Stimulated activated CD4-positive, alpha-beta T cell treated with anti-CD3 and anti-CD28 coated beads, Interleukin-15, amount 100 ng/mL, for 48 hours (primary cell): ENCODE measurements at places on chromosomes 1 and 21.

- no peak for DNase-seq
Observed at GRCh38 chr1:10723317-10723716, 73.1 kb downstream of the CASZ1 start.

GRCh38 chr1:227901906-227902640 lies 45.7 kb downstream of the WNT9A start:
- DNase-seq: no peak

DNA sequence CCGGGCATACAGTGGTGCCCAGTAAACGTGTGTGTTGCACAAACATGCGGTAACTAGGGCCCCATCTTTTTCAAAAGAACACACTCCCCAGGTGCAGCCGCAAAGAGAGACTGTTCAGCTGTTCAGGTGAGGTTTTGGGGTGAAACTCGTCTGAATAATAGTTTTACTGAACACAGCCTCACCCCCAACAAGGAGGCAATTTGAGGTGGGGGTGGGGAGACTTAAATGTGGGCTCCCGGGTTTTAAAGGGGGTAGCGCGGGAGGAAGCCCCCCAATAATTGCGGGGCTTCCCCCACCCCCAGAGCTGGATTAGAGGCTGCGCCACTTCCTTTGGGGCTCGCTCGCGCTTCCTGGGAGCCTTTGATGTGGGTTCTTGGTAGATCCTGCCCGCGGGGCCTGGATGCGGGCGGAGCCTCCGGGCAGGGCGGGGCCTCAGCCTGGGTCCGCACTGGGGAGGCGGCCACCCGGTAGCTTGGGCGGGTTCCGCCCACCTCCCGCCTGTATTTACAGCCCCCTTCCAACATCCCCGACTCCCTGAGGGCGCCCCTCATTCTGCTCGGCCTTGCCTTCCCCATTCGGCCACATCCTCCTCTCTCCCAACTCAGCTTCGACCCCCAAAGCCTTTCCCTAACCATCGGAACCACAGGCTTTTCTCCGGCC lies 6.4 kb upstream of the EPHA2 start:
- no peak for DNase-seq

DNA sequence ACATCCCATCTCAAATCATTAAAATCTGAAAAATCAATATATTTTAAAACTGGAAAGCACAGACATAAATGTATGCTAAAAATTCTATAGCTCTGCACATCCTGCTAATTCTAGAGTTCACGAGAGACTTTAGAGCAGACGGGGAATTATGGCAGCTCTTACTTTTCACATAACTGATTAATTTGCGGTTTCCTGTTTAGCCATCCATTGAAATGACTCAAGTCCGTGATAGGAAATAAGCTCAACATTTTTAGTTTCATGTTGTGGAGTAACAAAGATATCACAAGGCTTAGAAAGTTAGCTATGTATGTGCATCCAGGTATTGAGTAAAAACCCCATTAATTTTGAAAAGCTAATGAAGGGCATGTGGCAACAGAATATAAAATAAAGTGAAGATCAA lies 123.2 kb downstream of the SMYD2 start:
- no peak for DNase-seq

DNA sequence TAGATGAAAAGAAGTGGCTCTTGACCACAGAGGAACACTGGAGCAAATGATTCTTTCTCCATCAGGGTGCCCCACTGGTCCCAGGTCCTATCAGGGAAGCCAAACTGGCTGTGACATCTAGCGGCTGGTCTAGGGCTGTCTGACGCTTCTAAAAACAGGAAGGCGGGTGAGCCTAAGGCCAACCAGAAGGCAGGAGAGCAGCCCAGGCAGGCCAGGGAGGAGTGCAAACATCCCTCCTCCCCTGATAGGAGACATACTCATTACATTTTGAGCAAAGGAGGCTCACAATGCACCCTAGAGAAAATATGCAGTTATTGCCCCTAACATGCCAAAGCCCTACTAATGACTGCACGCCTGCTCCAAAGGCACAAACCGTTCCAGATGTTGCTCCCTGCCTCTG lies 10.4 kb upstream of the FOXE3 start:
- DNase-seq: no peak

DNA sequence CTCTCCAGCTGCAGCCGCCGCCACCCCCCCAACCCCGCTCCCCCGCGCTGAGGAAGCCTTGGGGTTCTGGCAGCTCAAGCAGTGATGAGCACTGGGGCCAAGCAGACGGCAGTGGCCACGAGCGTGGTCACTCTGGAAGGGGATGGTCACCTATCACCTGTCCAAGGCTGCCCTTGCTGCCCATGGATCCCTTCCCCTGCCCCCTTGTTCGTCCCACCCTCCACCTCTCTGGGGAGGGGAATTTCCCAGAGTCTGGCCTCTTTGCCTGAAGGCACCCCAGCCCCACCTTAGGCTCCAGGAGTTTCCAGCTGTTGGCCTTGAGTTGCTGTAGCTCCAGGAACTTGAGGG lies 7.2 kb upstream of the SMIM12 start:
- DNase-seq: no peak

GRCh38 chr1:7581754-7582459 lies 189.2 kb upstream of the VAMP3 start:
- no peak for DNase-seq

DNA sequence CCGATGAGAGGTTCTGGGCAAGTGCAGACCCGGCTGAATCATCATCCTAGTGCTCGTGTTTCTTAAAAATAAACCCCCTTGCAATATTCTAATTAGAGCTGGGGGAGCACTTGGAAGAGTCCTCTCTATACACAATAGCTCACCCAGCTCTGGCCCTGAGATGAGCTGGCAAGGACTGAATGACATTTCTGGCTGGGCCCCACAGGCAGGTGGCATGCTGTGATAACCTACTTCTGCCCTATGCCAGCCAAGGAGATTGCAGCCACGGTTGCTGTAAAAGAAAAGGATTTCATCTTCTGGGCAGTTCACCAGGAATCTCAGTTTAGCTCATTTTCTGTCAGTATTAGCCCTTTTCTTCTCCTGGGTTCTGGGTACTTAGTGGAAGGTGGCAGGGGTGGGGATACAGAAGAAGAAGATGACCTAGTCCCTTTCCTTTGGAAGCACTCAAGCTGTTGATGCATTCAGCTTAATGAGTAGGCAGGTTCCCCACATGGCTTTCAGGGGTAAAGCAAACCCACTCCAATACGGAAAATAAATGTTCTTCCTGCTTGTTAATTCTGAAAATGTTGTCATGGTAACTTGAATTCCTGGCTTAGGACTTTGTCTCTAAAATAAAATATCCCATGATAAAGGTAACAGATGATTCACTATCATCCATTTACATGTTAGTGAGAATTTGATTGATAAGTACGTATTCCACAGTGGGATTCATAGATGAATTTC lies 32.2 kb downstream of the VASH2 start:
- DNase-seq: no peak

DNA sequence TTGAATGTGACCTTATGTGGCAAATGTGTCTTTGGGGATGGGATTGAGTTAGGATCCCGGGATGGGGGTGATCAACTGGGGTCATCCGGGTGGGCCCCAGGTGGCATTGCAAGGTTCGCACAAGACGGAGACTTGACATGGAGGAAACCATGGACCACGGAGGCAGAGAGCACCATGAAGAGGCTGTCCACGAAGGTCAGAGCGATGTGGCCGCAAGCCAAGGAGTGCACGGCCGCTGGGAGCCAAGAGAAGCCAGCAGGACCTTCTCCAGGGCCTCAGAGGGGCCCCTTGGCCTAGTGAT lies 22.3 kb upstream of the COL18A1 start:
- no peak for DNase-seq

DNA sequence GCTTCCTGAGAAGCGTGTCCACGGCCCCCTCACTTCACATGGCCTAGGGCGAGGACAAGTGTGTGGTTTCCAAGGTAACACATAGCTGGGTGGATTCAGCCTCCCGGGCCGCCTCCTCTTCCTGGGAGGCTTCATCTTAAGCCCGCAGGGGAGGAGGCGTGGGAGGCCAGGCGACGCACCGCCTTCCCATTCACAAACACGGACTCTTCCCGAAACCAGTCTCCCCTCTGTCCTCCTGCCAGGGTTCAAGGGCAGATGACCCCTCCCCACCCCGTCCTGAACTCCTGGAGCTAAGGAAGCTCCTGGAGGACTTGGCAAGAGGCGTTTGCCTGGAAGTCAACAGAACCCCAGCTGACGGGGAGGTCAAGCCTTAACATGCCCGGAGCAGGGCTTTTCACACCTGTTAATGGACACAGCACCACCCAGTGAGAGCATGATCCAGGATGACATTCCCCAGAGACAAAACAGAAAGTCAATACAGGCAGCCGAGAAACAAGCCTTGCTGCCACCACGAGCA lies 56.7 kb downstream of the KCNN3 start:
- DNase-seq: no peak

- no peak for DNase-seq
Observed at GRCh38 chr1:208219098-208219658, 25.0 kb downstream of the PLXNA2 start.

GRCh38 chr1:198018529-198018928 lies 101.4 kb downstream of the LHX9 start:
- no peak for DNase-seq

DNA sequence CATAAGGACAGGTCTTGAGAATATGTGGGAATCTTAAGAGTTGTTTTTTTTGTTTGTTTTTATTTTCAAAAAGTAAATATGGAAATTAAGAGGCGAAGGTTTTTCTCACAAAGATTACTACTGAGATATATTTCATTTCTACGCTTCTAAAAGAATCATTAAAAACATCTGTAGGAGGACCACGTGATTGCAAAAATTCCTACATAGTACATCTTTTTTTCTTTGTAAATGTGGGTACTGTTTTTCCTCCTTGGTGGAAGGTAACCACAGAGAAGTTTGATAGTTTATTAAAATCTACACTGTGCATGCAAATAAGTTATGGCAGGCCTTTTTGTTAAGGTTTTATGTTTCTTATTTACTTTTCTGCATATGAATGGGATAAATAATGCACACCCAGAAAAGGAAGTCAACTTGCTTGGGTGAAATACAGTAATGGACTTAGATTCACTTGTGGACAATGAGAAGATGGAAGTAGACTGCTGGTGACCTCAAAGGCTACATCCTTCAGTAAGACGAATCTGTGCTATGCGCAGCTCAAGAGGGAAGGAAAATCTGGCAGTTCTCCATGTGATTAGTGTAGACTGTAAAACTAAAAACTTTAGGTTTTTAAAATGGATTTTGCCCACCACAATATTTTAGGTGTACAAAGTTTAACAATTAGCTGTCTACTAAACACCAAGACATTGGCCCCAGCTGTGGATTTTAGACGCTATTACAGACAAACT lies 2.0 kb downstream of the AK5 start:
- DNase-seq: no peak

DNA sequence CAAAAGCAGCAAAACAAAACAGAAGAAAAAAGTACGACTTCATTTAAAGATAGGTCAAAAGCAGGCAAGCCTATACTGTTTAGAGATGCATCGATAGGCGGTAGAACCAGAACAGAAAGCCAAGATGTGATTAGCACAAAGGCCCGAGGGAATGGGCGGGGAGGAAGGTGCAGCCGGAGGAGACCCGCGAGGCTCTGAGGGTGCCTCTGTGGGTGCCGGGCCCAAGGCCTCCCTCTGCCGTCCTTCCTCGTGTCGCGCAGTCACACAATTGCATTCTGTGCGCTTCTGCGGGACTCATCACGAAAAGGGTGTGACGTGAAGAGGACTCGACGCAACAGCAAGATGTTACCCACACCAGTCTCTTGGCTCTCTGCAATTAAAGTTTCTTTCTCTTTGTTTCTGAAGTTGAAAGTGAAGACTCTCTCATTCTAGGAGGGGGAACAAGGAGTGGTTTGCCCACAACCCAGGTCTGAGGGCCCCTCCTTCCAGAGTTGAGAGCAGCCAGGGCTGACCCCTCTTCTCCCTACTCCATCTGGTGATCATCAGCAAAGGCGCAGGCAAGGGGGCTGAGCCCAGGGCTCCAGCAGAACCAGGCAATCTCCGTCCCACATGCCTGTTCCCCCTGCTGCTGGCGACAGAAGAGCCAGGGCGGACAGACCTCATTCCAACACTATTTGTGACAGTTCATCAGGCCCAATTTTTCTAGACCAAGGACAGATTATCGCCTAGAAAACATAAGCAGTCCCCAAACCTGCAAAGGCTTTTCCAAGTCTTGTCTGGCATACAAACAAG lies 41.0 kb downstream of the NPHP4 start:
- no peak for DNase-seq

- no peak for DNase-seq
Observed at GRCh38 chr1:207298636-207299398, 22.7 kb upstream of the CD55 start.

DNA sequence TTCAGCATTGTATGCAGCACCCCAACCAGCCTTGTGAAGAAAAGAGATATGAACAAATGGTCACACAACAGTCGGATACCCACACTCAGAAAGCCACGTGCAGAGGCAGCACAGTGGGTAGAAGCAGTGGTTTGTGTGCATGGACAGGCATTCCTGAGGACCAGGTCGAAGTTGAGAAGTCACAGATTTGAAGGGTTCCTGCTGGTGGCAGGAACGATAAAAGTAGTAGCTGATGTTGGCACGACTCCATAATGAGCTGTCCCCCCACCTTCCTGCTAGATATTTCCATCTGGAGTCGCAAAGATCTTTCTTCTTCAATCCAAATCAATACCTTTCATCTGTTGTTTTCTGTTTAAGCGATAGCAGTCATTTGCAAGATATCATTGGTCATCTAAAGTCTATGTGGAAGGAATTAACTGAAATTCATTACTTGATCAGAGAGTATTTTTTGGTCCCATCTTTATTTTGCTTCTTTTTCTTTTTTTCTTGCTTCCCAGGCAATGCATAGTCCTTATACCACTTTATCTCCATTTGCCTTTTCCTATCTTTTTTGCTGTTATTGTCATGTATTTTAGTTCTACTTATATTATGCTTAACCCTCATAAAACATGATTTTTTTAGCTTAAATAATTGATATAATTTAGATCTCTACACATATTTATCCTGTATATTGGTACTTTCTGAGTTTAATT lies 176.4 kb downstream of the DHRS3 start:
- DNase-seq: no peak

GRCh38 chr1:198352975-198353695 lies 187.3 kb downstream of the ATP6V1G3 start:
- no peak for DNase-seq

DNA sequence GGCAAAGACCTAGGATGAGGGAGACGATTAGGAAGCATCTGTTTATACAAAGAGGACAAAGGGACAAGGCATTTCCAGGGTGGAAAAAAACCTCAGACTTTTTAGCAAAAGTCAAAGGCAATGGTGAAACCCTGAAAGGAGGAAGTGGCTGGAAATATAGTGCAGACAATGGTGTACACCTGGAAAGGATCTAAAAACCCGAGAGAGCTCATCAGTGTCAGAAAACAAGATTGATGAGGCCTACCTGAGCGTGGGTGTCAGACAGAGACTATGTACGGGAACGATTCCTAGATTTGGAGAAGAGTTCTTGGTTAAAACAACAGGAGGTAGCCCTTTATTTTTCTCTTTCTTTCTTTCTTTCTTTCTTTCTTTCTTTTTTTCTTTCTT lies 68.8 kb upstream of the HUNK start:
- no peak for DNase-seq

- no peak for DNase-seq
Observed at GRCh38 chr21:34201481-34201858, 128.1 kb downstream of the MRPS6 start.

GRCh38 chr1:51899022-51899421 lies 20.5 kb upstream of the NRDC start:
- DNase-seq: no peak

- no peak for DNase-seq
Observed at GRCh38 chr1:98331243-98331642, 330.3 kb upstream of the SNX7 start.
